ENCODE measurements at places on chromosomes 7 and 10.
A peak's percentile ranks its signal among the peaks of the same experiment; 100 is the strongest.

GRCh38 chr10:50421026-50421719 is 169.9 kb upstream of the ASAH2 start:
- DNase-seq, result no peak

DNA sequence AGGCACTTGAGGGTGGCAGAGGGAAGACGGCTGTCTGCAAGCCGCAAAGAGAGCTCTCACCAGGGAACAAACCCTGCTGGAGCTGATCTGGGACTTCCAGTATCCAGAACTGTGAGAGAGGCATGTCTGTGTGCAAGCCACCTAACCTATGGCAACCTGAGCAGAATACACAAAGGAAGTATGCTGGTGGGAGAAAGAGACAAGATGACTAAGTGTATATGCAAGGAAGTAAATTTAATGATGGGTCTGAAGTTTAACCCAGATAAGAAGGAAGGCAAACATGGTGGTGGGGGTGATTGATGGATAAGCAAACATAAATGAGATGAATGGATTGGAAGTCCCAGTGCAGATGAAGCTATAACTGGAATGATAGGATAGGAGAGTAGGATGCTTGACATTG is 293.3 kb downstream of the TWIST1 start:
- DNase-seq, result no peak

DNA sequence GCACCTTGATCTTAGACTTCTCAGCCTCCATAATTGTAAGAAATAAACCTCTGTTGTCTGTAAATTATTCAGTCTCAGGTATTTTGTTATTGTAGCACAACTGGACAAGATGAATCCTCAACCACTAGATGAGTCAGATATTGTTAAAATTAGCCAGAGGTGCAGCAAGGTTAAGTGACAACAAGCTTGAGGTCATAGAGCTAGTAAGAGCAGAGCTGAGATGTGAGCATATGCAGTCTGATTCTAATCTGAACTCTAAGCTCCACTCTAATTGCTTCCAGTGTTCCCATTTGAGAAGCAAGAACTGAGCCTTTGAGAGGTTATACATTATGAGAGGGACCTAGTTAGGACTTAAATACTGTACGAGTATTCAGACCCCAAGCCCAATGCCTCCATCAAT is 93.1 kb downstream of the FZD1 start:
- DNase-seq, result no peak

- DNase-seq, result peak; percentile 93
Measured at GRCh38 chr7:55245271-55245723, 119.8 kb upstream of the LANCL2 start.

DNA sequence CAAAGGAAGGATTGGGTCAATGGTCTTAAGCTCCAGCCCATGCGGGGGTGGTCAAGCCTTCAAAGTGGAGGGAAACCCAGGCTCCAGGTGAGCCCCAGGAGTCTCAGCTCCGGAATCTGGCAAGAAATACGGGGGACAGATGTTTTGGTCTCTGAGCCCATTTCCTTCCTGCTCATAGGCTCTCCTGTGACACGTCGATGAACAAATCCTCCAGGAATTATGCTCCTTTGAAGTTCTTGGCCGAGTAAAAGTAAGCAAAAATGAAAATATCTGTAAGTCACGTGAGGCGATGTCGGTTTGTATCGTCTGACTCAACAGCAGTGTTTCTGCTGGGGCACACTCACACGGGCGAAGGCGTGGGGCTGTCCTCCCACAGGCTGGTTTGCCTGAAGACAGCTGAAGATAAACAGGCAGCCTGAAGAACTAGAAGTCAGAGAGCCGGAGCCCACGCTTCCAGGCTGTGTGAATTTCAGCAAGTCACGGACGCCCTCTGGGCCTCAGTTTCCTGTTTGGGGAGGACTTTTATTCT is 52.6 kb upstream of the SMNDC1 start:
- DNase-seq, result peak; percentile 93

GRCh38 chr10:88152728-88153133 is 289.3 kb downstream of the PTEN start:
- peak; percentile 86 for DNase-seq

GRCh38 chr7:51067757-51068156 is 248.9 kb downstream of the COBL start:
- peak; percentile 84 for DNase-seq

DNA sequence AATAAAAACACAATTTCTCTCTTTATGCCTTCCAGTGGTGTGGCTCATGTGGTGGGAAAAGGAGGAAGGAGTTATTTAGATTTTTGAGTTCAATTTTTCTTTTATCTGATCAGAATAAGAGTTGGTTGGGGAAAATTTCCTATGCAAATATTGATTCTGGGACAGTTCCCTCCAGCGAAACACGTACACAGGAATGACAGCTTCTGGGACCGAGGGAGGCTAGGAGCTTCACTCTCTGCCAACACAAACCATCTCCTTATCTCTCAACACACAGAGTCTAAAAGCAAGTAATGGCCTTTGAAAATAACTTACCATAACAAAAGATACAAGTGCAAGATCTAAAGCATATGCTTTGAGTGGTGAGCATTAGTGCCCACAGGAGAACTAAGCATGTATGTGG is 122.7 kb downstream of the RAPGEF5 start:
- DNase-seq, result no peak

- DNase-seq, result no peak
Measured at GRCh38 chr10:129533281-129533680, 66.2 kb downstream of the MGMT start.

Data from astrocyte of the spinal cord (primary cell).